Activated naive CD8-positive, alpha-beta T cell treated with anti-CD3 and anti-CD28 coated beads, Interleukin-2, amount 10 ng/mL, durations not matched to agents 7 days and 5 days (primary cell): ENCODE measurements at places on chromosomes 7 and 10.

GRCh38 chr10:105964009-105964408, 1200.5 kb downstream of the SORCS1 start:
- DNase-seq, result no peak

- DNase-seq, result no peak
These were observed 18.7 kb downstream of the SRRM3 start for GRCh38 chr7:76220185-76221057.

GRCh38 chr7:158816995-158817394, 12.3 kb downstream of the ESYT2 start:
- DNase-seq, result no peak

GRCh38 chr10:24897326-24897926, 55.0 kb downstream of the PRTFDC1 start:
- no peak for DNase-seq

- no peak for DNase-seq
These were observed 391.4 kb downstream of the TNS3 start for GRCh38 chr7:47190462-47190861.

- DNase-seq, result peak; percentile 43
These were observed 404.6 kb downstream of the RPS24 start for GRCh38 chr10:78437998-78438906.

- DNase-seq, result no peak
These were observed 114.5 kb upstream of the TRIM24 start for GRCh38 chr7:138345567-138345966.

DNA sequence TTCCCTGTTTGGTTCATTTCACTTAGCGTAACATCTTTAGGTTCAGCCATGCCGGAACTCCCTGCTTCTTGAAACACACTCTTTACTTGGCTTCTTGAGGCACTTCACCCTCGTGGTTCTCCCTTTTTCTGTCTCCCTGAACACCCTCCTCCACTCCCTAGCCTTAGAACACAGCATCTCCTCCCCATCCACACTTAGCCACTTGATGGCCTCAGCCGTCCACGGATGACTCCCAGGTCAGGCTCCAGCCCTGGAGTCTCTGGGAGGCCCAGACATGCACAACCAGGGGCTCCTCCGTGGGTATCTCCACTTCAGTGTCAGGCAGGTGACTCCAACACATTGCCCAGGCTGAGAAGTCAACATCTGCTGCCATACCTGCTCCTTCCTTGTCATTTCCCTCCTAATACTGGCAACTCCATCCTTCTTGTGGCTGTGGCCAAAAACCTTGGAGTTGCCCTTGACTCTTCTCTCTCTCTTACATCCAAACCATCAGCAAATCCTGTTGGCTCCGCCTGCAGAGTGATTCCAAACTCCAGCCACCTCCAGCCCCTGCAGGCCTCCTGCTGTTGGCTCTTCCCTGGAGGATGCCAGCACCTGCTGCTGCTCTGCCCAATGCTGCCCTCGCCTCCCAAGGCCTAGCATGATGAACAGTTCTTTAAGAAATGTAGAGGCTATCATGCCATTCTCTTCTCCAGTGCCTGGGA, 8.4 kb upstream of the INMT start:
- DNase-seq, result no peak

DNA sequence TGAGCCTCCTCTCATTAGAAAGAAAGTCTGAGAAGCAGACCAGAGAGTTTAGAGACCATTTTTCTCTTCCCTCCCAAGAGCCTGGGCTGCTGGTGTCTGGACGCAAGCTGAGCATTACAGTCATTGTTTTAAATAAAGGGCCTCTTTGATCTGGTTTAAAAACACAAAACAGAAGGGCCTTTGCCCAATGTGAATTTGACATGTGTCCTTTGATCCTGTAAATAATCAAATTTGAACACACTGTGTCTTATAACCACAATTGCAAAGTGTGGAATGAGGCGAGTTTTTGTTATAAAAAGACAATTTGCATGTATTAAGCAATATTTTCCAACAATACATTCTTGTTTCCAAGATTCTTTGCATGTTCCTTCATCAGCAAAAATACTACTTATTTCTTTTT, 158.5 kb downstream of the C7orf25 start:
- no peak for DNase-seq

DNA sequence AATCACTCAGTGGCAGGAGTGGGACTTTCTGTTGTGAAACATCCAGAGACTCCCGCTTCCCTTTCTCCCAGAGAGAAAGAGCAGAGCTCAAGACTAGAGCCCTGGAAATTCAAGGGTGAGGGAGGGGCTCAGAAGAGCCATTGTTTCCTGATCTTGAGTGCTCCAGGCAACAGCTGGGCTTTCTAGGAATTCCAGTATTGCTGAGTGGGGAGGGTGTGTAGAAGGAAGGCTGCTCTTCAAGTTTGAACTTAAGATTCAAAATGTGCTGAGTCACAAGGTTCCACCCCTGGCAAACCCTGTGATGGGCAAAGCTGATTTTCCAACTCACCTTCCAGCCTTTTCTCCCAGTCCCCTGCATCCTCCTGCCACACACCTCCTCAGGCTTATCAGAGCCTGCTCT, 42.3 kb upstream of the MSRB2 start:
- DNase-seq, result no peak

DNA sequence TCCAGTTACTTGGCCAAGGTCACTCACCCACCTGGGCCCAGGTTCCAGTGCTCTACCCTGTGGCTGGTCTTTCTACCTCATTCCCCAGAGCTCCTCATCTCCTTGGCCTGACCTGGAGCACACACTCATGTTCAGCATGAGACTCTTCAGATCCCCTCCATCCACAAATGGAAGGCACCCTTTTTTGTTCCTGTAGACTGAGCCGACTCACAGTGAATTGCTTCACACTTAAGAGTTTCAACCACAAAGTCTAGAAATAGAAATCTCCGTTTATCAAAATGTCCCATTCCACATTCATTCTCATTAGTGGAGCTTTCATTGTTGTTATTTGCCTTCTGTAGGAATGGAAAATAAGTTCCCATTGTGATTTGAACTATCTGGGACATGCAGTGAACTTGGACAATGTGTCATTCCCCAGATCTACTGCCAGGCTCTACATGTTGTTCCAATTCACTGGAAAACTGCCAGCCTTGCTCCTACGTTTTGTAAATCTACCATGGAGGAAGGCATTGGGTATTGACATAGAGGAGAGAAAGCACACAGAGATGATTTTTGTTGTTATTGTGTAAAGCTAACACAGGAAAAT, 125.3 kb upstream of the CELF2 start:
- no peak for DNase-seq

GRCh38 chr10:113319479-113319878, 233.4 kb upstream of the HABP2 start:
- DNase-seq, result no peak

GRCh38 chr10:47127188-47127785, 172.7 kb upstream of the GDF10 start:
- DNase-seq, result no peak

- DNase-seq, result no peak
These were observed 41.4 kb downstream of the SYPL1 start for GRCh38 chr7:106070567-106071254.

GRCh38 chr10:23439452-23439960, 631 bp downstream of the OTUD1 start:
- DNase-seq, result peak; percentile 68

- DNase-seq, result no peak
These were observed 6.1 kb downstream of the CYP26A1 start for GRCh38 chr10:93079663-93080349.

DNA sequence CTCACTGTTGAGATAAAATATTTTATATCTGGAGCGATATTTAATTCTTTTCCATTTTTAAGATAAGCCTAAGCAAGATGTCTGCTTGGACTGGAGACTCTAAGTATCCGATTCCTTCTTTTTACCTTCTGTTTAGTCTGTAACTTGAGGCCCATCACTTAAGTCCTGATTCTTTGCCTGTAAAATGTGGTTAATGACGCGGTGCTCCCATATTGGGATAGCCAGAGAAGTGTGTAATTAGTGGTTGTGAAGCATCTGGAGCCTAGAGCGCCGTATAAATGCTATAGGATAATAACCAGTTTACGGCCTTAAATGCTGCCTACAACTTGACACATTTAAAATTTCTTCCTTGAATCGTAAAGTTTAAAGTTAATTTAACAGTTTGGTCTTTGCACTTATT, 132.9 kb downstream of the CHN2 start:
- DNase-seq, result no peak

DNA sequence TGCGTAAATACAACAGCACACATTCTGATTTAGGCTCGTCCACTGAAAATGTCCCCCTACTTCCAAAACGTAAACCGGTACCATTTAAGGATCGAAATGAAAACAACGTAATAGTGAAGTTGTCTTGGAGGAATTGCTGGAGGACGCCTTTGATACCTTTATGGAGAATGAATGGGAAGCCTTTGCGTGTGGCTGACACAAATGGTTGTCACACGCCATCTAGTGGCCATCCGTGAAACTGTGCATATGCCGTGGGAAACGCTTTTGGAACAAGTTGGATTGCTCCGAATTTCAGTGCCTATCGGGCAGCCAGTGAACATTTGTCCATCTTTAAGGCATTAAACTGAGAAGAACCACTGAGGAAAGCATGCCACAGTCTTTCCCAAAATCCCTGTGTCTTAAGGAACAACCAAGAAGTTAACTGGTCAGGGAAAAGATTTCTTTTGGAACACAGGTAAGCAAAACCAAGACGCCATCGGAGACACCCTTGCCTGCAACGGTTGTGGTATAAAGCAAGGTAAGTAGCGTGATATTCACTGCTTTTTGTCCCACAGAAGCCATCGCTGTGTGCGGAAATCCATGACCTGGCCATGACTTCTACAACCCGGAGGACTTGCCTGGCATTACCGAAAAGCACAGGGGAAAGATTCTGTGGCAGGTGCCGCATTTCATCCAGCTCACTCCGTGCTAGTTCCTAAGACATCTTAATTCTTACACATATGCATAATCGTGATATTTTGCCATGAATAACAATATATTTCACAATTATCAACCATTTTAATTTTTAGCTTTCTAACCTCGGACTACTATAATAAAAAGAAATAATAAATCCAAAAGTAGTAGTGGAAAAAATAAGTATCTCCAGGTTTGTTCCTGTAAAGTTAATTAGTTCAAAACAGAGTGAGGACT, 100.6 kb downstream of the FAM204A start:
- DNase-seq, result peak; percentile 63

DNA sequence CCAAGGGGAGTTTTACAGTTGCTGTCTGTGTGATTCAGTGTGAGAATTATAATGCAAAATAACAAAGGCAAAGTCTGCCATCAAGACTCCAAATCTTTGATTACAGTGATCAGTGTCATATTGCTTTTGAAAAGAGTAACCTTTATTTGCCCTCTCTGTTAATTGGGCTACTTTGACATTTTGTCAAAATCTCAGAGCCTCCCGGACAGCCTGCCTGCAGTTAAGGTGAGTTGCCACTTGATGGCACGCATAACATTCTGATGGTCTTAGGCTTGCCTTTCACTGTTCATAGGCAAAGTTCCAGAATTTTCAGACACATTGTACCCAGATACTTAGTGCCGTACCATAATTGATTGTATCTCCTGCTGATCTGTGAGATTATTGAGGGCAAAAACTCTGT, 253.5 kb downstream of the ABCA13 start:
- no peak for DNase-seq

- no peak for DNase-seq
These were observed 153.0 kb downstream of the ATE1 start for GRCh38 chr10:121774813-121775212.

GRCh38 chr7:96321658-96322372, at the start of gene SLC25A13:
Gene SLC25A13, minus strand, starts transcription at chr7:96322098. Its CDS starts 142 bp downstream, at chr7:96321956.
- peak; percentile 78 for DNase-seq

- DNase-seq, result no peak
These were observed 191.8 kb downstream of the HTR7 start for GRCh38 chr10:90665905-90666662.

GRCh38 chr7:110881721-110882120, 209.2 kb upstream of the LRRN3 start:
- no peak for DNase-seq

- no peak for DNase-seq
These were observed 98.7 kb upstream of the TMEM196 start for GRCh38 chr7:19872094-19872493.

DNA sequence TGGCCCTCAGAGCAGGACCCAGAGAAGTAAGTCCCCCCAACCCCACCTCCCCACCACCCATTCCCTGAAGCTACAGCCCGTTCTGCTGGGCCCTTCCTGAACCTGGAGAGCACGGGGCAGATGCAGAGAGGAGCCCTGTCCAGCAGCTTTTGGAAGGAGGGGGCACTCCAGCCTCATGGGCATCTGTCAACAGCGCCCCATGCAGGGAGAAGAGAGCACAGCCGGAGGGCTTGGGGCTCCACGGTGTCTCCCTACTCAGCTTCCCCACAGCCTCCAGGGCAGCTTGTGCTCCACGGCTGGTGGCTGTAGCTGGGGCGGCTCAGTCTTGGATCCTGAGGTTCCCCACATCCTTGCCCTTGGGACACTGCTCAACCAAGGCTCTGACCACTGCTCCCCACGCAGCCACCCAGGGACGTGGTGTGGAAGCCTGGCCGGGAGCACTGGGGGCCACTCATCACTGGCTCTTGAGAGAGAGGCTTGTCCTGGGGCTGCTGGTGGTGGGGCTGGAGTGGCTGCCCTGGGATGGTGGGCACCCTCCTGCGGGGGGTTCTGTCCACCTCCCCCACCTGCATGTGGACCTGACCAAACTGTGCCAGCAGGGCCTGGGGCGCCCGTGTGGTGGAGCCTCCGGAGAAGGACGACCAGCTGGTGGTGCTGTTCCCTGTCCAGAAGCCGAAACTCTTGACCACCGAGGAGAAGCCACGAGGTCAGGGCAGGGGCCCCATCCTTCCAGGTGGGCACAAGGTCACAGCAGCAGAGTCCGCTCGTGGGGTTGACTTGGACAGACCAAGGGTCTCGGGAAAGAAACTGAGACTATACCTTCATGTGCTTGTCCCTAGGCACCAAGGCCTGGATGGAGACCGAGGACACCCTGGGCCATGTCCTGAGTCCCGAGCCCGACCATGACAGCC, 4.5 kb downstream of the PRAP1 start:
- no peak for DNase-seq

DNA sequence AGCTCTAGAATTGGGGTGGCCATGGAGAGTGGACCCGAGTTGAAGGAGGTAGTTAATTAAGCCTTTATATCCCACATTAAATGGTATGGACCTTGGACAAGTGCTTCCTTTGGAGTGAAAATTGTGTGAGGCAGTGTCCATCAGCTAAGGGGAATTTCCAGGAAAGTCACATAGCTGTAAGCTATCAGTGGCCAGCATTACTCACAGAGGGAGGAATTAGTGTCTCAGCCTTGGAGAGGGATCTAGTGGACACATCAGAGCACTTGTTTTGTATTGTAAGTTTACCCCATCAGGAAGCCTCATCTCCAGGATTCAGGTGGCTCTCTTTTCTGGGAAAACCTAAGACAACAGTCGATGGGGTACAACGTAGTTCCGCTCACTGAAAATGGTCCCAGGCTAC, 416.7 kb downstream of the TFEC start:
- DNase-seq, result no peak

GRCh38 chr10:95531058-95531809, 29.9 kb downstream of the SORBS1 start:
- no peak for DNase-seq

GRCh38 chr7:31079824-31080511, 27.9 kb downstream of the ADCYAP1R1 start:
- no peak for DNase-seq

DNA sequence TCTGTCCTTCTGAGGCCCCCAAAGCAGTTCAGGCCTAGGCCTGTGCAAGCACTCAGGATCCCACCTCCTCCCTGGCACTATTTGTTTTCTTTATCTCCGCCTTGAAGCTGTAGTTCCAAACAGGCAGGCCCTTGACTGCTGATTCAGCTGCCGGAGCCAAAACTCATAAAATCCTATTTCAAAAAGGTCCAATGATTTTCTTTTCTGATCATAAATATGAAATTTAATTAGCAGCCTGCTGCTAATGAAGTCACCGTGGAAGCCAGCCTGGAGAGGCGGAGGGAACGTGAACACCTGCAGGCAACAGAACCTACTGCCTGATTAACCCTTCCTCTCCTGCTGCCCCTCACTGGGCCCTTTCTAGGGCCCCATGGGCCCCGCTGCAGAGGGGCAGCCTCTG, 60.1 kb downstream of the CARD11 start:
- DNase-seq, result no peak
